ENCODE measurements at places on chromosomes 1 and 21.

GRCh38 chr1:87914396-87914795 is 585.7 kb downstream of the LMO4 start:
- no peak for DNase-seq

DNA sequence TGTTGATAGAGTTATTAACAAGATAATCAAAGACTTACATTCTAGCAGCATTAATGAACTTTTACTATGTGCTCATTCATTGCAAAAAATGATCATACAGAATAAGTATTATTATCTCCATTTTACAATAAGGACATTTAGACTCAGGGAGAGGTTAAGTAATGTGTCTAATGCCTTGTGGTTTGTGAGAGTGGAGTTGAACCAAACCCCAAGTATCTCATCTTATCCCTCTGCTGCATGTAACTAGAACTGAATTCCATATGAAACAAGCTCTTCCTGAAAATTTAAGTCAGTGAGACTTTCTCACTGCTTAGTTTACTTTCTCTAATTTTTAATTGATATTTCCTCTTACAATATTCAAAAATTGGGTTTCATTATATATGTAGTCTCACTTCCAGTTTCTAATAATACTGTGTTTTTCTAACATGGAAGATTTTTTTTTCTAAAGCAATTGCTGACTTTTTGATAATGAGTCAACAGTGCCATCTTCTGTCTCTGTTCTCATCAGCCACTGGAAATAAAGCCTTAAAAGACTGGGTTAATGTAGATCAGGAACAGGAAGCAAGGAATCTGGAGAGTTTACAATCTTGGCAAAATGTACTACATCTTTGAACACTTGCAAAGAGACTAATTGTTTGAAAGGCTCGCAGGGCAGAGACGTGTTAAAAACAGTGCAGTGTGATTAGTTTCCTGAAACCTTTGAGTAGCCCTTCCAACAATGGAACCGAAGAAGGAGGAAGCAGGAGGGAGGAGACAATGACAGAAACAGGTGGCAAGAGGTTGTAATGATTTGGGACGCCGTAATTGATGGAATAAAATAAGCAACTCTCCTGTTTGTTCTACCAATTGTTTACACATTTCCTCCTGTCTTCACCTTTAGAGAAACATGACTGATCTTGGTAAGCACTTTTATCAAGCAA is 567.6 kb downstream of the MRPL39 start:
- DNase-seq = no peak

DNA sequence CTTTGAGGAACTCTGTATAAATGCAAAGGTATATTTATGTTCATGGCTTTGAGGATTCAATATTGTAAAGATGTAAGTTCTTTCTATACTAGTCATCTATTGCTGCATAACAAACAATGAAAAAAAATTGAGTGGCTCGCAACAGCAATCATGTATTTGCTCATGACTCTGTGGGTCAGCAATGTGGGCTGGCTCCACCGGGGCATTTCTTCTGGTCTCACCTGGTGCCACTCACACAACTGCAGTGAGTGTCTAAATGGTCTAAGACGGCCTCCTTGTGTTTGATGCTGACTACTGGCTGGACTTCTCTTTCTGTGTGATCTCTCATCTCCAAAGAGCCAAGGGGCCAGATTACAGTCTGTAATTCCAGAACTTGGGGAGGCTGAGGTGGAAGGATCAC is 45.1 kb upstream of the EXO1 start:
- DNase-seq = no peak

GRCh38 chr1:202590126-202590525 is 120.1 kb downstream of the SYT2 start:
- DNase-seq = no peak

DNA sequence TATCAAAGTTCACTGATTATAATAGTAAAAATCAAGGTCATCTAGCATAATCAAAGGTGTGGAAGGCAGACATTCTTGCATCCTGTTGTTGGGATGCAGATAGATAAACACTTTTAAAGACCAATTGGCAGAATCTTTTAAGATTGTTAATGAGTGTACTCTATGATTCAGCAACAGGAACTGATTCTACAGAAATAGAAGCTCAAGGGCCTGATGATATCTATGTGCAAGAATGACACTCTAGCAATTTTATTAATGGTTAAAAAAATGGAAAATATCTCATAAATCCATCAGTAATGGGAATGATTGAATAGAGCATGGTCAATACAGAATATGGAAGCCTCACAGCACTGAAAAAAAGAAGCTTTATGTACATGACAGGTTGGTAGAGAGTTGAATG is 2.2 kb upstream of the ATP1A4 start:
- no peak for DNase-seq

- DNase-seq = no peak
Observed at GRCh38 chr1:200242110-200243041, 167.5 kb downstream of the ZNF281 start.

- no peak for DNase-seq
Observed at GRCh38 chr1:113226148-113226547, 153.2 kb downstream of the LRIG2 start.
